ENCODE measurements at places on chromosomes 11 and 22.

GRCh38 chr22:46171940-46172339, 21.6 kb downstream of the PPARA start:
- no peak for DNase-seq

GRCh38 chr11:69862797-69863543, 43.8 kb upstream of the FGF3 start:
- DNase-seq: no peak

- no peak for DNase-seq
These were observed 2.7 kb upstream of the PPP6R3 start for GRCh38 chr11:68457898-68458249.

GRCh38 chr11:88313441-88313840, 24.1 kb downstream of the CTSC start:
- no peak for DNase-seq

- DNase-seq: peak; percentile 97
These were observed 41.3 kb upstream of the RDX start for GRCh38 chr11:110337570-110338193.

DNA sequence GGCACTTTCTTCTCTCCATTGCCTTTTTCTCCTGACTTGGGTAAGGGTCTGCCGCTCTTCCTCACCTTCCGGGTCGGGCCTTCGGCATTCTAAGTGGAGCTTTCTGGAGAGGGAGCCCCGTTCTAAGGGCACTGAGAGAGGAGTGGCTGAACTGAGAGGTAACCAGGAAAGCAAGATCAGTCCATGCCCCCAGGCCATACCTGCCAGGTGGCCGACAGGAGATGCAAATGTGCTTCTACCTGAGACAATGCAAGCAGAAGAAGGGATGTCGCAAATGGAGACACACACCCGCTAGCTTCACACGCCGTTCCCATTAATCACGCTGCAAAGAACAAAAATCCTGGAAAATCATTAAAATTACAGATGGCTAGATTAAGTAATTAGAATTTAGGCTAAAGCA, 156.4 kb upstream of the TBCEL start:
- peak; percentile 77 for DNase-seq

DNA sequence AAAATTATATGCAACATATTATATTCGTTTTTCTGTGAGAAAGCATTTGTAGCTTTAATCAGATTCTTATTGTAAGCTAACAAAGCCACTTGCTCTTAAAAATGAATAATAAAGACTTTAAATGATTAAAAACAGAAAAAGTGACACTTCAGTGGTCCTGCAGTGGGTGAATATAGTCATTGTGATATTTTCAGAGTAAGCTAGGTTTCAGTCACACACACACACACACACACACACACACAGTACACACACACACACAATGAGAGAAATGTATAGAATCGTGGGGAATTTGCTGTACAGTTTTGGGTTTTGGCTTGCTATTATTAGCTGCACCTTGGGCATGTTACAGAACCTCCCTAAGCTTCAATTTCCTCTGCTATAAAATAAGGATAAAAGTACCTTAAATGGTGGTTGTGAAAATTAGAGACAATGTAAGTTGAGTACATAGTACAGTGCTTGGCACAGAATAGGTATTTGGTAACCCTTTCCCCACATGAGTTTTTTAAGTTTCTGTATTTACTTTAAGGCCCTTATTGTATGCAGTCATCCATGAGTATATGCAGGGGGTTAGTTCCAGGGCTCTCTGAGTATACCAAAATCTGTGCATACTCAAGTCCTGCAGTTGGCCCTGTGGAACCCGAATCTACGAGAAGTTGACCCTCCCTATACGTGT, 39.8 kb downstream of the CSTPP1 start:
- DNase-seq: no peak

DNA sequence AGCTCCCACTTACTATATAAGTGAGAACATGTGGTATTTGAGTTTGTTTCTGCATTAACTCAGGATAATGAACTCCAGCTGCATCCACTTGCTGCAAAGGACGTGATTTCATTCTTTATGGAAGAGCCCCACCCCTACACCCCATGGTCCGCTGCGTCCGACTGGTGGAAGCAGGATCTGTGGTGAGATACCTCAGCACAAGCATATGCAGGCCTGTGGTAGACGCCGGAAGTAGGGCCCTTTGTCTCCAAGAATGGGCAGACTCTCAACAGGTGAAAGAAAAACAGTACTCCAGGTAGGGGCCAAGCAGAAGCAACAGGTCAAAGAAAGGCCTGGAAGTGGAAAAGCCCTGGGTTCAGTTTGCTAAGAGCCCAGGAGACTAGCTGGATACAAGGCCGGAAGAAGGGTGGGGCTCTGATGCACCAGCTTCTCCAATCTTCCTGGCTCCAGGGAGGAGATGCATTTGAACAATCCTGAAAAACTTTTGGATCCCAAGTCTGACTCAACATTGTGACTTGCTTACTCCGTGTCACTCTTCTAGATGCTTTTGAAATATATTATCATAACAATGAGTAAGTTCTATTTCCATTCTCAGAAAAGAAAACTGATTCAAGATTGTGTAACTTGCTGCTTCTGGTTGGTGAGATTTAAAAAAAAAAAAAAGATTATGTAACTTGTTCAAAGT, 30.4 kb downstream of the NEAT1 start:
- DNase-seq: no peak

GRCh38 chr11:91776655-91777054, 448.0 kb upstream of the FAT3 start:
- DNase-seq: no peak

DNA sequence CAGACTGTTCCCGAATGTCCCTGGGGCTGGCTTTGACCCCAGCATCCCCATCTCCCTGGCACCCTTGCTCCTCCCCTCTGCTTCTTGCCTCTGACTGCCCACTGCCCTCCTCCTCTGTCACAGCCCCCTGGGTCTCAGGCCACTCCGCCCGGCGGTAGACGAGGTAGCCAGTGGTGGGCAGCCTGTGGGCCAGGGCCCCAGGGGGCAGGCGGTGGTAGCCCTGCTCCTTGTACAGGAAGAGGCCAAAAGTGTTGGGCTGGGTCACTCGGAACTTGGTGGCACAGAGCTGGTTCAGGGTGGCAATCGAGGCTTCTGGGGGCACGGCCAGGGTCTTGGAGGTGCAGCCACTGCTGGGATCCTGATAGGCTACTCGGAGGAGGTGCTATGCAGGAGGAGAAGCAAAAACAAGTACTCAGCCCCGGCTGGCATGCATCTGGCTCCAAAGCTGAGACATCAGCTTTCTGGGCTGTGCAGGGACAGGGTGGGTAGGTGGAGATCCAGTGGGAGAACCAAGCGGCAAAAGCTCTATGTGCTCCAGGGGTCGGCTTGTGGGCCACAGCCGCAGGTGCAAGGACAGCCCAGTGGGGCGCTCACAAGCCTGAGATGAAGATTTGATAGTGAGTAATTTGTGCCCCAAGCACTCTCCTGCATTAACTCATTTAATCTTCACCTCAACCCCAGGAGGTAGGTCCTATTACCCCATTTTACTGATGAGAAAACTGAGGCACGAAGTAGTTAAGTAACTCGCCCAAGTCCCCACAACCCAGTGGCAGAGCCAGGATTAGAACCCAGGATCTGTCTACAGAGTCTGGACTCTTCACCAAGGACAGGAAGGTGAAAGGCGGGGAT, 3.6 kb downstream of the RIN1 start:
- no peak for DNase-seq

GRCh38 chr11:95750101-95750500, 39.5 kb downstream of the FAM76B start:
- DNase-seq: no peak

- DNase-seq: no peak
These were observed 126.3 kb downstream of the KIRREL3 start for GRCh38 chr11:126874276-126874675.

- DNase-seq: peak; percentile 19
These were observed 83.6 kb upstream of the NCAM1 start for GRCh38 chr11:112877581-112877980.

Data from mesendoderm (in vitro differentiated cells).